ENCODE measurements at places on chromosomes 12 and 14.
A peak's percentile ranks its signal among the peaks of the same experiment; 100 is the strongest.

DNA sequence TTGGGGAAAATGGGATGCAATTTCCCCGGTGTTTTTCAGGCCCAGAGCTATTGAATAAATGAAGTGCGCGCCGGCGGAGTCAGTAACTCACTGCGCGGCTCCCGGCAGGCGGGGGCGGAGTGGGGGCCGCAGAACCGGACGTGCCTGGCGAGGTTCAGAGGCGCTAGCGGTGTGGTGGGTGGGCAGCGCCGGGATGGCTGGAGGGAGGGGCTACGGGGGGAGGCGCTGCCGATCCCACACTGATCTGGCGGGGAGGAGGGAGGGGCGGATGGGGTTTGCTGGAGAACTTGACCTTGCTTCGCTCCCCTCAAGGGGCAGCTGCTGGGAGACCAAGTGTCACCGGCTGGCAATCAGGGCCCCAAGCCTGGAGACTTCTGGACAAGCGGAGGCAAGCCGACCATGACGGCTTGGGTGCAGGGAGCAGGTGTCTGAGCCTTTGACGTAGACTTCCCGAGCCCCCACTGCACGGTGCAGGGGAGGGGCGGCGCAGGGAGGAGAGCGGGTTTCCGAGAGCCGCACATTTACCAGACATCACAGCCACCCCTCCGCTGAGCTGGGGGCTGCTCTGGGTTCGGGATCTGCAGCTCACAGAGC, 174.1 kb upstream of the RTL1 start:
- peak; percentile 60 for DNase-seq

GRCh38 chr12:9750276-9751203, 10.2 kb downstream of the CD69 start:
- peak; percentile 53 for DNase-seq

DNA sequence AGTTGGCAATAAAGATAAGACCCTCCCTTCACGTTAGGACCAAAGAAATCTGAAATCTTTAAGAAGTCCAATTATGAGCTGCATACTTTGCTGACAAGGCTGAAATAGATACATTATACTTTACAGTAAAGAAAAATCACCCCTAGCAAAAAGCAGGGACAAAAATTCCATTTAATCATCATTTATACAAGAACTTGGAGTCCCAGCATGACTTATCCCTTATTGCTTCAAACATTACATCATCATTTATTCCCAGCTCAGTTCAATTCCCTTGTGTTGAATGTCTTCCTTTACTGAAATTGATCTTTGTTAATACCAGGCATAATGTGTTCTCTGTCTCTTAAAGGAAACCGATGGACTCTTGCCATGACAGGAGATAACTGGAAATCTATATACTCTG, 449.6 kb upstream of the CCDC196 start:
- DNase-seq = no peak

- DNase-seq = peak; percentile 82
Measured at GRCh38 chr14:54691525-54692283, 124.8 kb downstream of the SAMD4A start.

- DNase-seq = peak; percentile 86
Measured at GRCh38 chr14:21070610-21071224, 613 bp downstream of the ARHGEF40 start.

DNA sequence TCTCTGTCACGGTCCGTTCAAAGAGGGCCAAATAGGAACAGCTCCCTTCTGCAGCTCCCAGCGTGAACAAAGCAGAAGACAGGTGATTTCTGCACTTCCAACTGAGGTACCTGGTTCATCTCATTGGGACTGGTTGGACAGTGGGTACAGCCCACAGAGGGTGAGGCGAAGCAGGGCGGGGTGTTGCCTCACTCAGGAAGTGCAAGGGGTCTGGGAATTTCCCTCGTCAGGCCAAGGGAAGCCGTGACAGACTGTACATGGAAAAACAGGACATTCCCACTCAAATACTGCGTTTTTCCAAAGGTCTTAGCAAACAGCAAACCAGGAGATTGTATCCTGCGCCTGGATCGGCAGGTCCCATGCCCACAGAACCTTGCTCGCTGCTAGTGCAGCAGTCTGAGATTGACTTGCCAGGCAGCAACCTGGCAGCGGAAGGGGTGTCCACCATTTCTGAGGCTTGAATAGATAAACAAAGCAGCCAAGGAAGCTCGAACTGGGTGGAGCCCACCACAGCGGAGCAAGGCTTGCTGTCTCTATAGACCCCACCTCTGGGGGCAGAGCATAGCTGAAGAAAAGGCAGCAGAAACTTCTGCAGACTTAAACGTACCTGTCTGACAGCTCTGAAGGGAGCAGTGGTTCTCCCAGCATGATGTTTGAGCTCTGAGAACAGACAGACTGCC, 22.7 kb downstream of the SLC38A1 start:
- no peak for DNase-seq

GRCh38 chr14:34711796-34712712, 2.3 kb downstream of the CFL2 start:
- no peak for DNase-seq

GRCh38 chr12:48780381-48781025, 8.4 kb downstream of the ADCY6 start:
- DNase-seq = no peak

GRCh38 chr14:89359477-89360222, 57.4 kb downstream of the FOXN3 start:
- DNase-seq = no peak

DNA sequence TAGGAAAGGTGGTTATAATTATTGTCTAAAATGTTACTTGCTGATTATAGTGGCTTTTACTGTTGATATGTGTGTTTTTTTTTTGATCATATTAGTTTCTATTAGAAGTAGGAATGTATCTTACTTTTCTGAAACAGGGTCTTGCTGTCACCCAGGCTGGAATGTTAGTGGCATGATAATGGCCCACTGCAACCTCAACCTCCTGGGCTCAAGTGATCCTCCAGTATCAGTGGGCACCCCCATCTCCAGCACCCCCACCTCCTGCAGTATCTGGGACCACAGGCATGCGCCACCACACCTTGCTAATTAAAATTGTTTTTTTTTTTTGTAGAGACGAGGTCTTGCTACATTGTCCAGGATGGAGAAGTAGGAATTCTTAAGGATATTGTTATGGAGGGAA, 11.3 kb downstream of the ATF1 start:
- no peak for DNase-seq

DNA sequence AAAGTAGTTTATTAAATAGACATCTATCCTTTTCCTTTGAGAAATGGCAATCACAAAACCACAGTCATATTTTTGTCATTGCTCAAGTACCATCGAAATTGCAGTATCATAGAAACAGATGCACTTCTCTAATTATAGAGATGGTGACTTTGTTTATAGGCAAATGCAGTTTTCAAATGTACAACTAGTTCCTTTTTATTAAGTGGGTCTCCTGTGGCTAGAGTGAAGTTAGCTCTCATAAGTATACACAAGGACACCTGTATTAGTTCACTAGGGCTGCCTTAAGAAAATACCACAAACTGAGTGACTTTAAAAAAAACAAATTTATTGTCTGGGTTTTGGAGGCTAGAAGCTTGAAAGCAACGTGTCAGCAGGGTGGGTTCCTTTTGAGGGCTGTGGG, 62.8 kb downstream of the OTOGL start:
- DNase-seq = no peak

GRCh38 chr12:120534703-120535655, 823 bp downstream of the RNF10 start:
- no peak for DNase-seq

DNA sequence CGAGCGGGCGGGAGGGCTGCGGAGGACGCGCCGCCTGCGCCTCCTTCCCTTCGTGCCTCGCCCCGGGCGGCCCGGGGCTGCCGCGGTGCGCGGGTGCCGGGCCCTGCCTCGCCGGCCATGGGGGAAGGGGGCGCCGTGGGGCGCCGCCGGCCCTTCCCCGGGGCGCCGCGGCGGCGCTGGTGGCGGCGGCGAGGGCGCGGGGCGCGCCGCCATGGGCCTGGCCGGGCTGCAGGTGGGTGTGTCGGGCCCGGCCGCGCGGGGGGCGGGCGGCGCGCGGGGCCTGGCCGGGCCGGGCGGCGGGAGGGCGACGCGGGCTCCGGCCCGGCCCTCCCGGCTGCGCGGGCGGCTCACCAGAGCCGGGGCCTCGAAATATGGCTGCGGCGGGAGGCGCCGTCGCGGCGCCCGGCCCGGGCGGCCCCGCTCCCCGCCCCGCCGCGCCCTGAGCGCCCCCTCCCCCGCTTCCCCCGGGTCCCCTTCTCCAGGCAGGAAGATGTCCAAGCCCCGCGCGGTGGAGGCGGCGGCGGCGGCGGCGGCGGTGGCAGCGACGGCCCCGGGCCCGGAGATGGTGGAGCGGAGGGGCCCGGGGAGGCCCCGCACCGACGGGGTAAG, 5.1 kb downstream of the KMT5A start:
- no peak for DNase-seq

GRCh38 chr12:331287-331686, 57.8 kb downstream of the KDM5A start:
- no peak for DNase-seq

DNA sequence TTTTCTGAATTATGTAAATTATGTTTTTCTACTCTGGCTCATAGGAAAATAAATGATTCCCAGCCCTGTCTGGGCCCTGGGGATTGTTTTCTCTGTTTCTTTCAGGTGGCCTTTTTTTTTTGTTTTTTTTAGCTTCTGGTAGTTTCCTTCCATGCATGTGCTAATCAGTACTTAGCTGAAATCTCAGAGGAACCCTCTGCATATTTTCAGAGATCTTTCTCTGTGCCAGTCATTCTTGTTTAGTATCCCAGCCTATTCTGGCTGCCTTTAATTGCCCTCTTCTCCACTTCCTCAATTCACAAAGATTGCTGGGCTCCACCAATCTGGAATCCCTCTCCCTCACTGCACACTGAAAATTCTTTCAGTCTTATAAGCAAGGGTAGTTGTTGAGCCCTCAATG, 46.9 kb downstream of the CNOT2 start:
- DNase-seq = no peak

DNA sequence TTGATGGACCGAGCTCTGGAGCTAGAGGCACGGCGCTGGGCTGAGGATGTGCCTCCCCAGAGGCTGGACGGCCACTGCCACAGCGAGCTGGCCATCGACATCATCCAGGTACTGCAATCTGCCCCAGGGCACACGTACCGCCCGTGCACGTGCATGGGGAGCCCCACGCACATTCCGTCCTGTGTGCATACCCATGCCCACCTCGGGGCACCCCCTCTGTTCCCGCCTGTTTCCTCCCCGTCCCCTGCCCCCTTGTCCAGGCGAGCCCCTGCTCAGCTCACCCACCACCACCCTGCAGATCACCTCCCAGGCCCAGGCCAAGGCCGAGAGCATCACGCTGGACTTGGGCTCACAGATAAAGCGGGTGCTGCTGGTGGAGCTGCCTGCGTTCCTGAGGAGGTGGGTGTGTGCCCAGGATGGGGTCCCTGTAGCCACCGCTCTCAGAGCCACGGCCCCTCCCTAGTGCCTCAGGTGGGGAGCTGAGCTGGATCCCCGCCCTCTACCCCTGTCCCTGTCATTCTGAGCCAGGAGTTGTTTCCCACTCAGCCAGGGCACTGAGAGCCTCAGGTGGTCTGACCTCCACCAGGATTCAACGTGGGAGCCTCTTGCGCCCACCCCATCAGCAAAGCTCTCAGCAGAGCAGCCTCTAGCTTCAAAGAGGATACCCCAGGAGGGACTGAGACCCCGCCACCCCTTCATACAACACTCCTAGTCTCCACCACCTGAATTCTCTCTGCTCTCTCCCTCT, 6.9 kb downstream of the TNFAIP2 start:
- no peak for DNase-seq

DNA sequence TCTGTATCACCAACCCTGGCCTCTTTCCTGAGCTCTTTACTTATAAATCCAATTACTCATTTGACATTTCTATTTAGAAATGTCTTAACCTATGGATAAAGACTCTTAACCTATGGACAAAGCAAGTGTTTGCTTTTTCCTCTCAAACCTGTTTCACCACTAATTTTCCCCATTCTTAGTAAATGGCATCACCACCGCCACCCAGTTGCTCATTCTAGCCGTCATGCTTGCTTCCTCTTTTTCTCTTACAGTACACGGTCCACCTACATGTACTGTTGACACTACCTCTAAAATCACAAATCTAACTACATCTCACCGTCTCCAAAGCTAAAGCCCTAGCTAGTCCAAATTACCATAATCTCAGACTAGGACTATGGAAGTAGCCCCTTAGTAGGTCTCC, 60.0 kb downstream of the CAPS2 start:
- no peak for DNase-seq

GRCh38 chr12:113149361-113150150, at the start of gene CFAP73:
TSS of gene CFAP73 (plus strand) at chr12:113149724. CDS start at chr12:113149858, 134 bp downstream.
- peak; percentile 81 for DNase-seq

DNA sequence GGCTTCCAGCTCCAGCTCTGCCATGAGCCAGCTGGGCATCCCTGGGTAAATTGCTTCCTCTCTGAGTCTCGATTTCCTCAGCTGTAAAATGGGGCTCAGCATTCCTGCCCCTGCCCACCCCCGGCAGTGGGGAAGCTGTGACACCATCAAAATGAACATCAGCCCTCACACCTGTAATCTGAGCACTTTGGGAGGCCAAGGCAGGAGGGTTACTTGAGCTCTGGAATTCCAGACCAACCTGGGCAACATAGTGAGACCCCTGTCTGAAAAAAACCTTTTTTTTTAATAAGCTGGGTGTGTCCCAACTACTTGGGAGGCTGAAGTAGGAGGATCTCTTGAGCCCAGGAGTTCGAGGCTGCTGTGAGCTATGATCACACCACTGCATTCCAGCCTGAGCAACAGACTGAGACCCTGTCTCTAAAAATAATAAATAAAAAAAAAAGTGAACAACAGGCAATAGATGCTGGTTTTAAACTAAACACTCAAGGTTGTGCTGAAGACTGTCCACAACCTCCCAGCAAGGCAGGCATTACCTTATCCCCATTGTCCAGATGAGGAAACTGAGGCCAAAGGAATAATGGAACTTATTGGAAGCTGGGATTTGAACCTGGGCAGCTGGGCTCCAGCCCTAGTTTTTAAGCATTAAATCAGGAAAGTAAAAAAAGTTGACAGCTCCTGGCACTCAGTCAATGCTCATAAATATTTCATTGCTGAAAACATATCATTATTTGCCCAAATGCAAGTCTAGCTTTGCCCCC, 4.3 kb downstream of the TRPV4 start:
- no peak for DNase-seq

DNA sequence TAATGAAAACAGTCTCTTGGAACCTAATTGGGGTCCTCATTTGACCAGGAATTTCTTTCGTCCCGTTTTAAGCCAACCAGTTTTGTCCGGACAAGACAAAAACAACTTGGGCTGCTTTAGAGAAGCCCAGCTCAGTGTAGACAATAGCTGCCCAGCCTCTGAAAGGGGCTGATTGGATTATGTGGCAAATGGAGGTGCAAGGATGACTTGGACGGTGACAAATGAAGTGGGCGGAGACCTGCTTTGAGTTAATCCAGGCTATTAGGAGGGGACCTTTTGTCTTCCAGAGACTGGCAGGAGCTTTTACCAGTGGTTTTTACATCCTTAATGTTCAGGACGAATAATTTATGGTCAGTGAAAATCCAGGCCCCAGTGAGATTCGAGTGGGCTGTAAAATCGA, 4.8 kb downstream of the MEG3 start:
- peak; percentile 11 for DNase-seq

- DNase-seq = no peak
Measured at GRCh38 chr12:121005346-121005815, 10.9 kb downstream of the C12orf43 start.

GRCh38 chr12:1310653-1311052, 283.7 kb downstream of the FBXL14 start:
- no peak for DNase-seq

Data from Right ventricle myocardium inferior (tissue), 1 donor.